NCI-H187 (cell line): ENCODE measurements at places on chromosomes 5 and 9.

DNA sequence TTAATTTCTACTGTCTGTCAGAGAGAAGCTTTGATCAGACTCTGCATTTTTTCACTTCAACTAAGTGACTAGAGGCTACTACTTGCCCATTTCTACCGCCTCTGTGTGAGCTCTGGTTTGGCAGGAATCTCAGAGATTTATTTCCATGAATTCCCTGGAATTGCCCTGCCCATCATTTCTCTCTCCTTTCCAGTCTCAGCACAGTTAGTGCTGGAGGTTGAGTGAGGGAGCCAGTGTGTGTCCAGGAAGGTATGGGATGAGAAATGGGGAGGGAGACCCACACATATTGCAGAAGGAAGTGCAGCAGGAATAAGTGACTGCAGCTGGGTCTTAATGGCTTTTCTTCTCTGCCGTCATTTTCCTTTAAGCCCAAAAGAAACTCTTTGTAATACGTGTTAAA lies 443.1 kb upstream of the ZNF462 start:
- no peak for DNase-seq

DNA sequence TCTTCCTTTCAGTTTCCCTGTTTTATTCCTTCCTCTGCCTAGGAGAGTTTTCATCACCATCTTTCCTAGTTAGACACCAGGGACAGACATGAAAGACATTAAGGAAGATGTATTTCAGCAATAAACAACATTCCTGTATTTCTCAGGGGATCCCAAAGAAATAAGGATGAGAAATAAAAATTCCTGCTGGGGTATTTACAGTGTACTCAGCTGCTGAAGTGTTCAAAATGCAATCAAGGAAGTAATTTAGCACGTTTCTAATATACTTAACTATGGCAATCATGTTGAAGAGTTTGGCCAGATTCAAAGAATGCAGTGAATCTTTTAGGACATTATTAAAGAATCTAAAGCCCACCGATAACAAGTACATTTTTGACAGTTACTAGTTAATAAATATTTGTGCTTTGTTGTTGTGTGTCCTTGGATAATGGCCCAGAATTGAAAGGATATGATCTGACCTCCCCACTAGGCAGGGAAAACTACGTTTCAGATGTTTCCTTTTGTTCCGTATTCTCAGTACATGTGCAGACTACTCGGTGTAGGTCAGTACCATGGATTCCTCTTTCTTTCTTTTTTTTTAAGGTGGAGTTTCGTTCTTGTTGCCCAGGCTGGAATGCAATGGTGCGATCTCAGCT lies 46.8 kb downstream of the INIP start:
- no peak for DNase-seq

GRCh38 chr5:103271570-103272289 lies 13.2 kb downstream of the MACIR start:
- no peak for DNase-seq

GRCh38 chr5:67090593-67090992 lies 106.0 kb downstream of the CD180 start:
- no peak for DNase-seq

DNA sequence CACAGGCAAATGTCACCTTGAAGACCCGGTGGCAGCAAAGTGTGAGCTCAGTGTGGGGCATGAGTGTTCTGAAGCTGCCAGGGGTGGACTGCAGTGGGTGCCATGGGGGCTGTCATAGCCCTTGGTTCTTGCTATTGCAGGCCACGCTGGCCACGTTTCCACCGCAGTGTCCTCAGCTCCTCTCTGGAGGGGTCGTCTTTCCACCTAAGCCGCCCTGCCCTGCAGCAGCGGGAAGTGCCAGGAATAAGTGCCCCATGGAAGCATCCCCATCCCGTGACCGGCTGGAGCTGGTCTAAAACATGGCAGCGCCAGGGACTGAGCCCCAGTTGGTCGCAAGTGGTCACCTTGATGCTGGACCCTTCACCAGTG lies 6.9 kb downstream of the OBP2B start:
- DNase-seq = no peak

DNA sequence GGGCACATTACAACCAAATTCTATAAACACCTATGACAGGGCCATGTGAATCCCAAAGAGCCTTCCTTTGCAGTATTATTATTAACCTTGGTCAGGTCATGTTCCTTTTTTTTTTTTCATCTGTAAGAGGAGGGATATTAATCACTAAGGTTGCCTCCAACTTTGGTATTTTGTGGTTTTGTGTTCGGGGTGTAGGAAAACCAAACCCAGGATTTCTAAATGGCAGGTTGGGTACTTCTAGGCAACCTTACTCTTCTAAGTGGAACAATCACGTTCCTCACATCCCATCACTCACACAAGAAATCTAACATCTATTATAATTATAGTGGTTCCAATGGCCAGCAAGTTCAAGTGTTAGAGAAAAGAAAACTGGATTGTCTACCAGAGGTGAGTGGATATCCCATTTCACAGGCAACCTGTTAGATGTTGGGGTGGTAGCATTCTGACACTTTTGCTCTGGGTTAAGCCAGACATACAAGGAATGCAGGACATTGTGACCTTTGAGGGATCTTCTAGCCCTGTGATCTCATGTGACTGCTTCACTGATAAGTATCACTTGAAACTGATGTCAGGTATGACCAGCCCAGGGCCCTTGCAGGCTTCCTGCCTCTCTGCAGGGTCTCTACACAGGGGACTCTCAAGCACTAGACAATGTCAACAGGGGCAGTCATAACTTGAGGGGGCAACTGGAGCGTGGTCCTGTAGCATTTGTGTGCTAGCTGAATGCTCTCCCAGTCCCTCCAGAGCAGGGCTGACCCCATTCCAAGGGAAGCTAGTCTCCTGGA lies 126.2 kb upstream of the VLDLR start:
- no peak for DNase-seq

- no peak for DNase-seq
Measured at GRCh38 chr5:132947671-132948070, 15.8 kb downstream of the AFF4 start.

GRCh38 chr5:56145511-56145910 lies 87.6 kb downstream of the ANKRD55 start:
- DNase-seq = no peak
